EH (cell line): ENCODE measurements at places on chromosomes 3 and 15.

DNA sequence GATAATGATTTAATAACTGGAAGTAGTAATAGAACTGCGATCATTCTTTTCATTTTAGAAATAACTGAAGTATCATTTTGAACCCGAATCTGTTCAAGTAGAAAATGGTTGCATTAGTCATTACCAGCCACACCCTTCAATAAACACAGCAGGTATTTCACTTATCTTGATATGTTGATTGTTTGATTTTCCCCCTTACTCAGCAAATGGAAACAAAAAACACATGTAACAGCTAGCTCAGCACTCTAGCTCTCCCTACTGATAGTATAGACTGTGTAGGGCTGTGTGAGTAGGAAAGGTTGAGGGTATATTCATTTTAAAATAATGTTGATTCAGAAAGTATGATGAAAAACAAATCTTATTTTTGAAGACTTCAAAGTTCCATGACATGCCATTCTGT lies 1.1 kb upstream of the GPR149 start:
- DNase-seq = no peak

GRCh38 chr3:13792512-13793371 lies 87.1 kb downstream of the WNT7A start:
- DNase-seq = no peak

DNA sequence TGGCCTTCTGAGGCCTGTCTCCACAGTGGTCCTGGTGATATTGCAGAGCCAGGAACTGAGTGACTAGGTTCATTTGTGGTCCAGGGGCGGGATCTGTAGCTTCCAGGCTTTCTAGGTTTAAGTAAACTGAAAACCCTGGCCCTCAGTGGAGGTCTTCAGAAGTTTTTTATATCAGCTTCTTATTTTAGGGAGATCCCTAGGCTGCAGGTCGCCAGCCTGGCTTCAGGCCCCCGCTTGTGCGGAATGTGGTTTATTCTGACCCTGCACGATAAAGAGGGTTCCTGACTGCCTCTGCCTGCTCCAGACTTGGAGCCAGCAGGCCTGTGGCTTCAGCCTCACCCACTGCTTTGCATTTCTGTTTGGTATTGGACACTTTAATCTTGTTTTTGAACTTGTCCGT lies 133.9 kb upstream of the PLXNA1 start:
- DNase-seq = no peak

DNA sequence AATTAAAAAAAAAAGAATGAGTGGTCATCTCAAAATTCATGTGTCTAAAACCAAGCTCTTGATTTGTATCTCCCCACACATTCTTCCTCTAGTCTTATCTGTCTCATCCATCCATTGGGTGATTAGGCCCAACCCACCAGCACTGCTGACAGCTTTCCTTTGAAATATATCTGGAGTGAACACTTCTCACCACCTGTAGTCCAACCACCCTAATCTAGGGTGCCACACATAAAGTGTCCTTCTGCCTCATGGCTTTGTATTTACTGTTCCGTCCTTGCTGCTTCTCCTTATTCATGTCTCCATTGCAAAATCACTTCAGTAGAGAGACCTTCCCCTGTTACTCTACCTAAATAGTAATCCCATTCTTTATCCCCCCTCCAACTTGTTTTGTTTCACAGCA lies 82.4 kb upstream of the PTX3 start:
- no peak for DNase-seq

GRCh38 chr3:52524752-52525679 lies 8.6 kb downstream of the NT5DC2 start:
- DNase-seq = no peak

- peak; percentile 24 for DNase-seq
These were observed 45.6 kb downstream of the SST start for GRCh38 chr3:187624588-187624987.

DNA sequence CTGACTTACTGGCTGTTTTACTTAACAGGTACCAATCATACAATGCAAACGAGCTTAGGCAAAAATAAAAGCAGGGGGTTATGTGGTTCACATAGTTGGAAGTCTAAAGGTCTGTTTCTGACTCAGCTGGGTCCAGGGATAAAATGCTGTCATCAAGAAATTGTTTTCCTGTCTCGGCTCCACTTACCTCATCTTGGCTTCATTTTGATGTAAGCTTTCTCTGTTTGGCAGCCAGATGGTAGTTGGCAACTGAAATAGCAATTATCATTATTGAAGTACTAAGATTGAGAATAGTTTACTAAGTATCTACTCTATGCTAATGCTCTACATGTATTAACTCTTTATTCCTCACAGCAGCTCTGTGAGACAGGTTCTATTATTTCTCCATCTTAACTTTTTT lies 36.8 kb upstream of the CNTN3 start:
- no peak for DNase-seq

DNA sequence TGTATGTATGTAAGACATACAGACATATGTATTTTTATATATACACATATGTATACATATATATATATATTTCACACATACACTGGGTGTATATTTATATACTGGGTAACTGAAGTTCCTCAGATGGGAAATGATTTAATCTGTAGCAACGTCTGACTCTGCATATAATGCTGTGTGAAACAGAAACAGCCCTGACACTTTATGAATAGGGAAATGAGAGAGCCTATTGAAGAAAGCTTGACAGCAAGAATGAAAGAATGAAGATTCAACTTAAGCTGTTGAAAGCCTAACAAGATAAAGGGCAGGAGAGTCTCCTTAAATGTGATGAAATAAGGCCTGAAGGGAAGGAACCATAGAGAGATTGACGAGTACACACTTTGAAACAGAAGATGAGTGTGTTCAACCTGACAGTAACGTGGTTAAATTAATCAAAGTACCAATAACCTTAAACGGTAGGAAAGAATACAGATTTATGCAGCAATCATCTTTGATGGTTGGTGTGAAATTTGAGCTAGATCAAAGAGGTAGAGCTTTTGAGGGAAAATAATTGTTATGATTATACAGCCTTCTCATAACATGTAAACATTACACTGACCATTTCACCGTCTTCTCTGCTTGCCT lies 169.9 kb downstream of the MECOM start:
- no peak for DNase-seq

GRCh38 chr15:100114100-100114499 lies 227.7 kb downstream of the ADAMTS17 start:
- DNase-seq = peak; percentile 59

DNA sequence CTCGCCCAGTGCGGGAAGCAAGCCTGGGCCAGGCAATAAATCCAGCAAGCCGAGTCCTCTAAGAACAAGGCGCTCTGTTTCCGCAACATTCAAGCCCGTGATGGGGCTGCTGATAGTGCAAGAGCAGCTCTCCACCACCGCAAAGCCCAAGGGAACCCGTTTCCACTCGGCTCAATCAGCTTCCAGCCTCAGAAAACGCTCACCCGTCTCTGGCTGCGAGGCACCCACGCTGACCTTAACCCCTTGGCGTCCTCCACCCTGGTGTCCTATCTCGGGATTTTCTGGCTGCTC lies 17.8 kb downstream of the SPATA12 start:
- peak; percentile 25 for DNase-seq

DNA sequence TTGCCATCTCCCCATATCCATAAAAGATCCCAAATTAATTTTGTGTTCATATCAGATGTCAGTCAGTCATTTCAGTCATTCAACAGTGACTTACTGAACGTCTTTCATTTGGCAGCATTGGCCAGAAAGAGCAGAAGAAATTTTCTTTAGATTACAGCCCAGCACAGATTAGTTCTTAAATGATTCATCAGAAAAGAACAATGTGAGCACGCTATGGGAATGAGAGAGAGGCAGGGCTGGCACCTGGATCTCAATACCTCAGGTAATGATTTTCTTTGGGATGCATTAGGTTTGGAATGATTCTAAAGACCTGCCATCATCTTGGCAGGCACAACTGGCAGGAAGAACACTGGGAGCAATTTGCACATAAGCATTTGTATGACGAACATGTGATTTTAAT lies 41.6 kb downstream of the FBN1 start:
- DNase-seq = no peak

DNA sequence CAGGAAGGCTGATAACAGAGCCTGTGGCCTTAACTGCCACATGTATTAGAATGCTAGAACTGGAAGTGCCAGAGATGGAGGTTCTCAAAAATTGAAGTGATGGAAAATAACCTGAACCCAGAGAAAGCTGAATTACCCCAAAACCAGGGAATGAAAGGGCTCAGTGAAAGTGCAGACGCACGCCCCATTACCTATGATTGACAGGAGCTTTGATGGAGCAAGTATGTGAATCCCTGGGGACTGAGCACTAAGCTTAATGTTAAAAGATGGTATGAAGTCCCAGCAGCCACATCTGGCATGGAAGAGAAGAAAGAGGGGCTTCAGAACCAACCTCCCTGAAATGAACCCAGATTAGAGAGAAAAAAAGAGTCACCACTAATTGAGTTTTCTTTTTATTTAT lies 118.4 kb upstream of the FHIT start:
- no peak for DNase-seq

DNA sequence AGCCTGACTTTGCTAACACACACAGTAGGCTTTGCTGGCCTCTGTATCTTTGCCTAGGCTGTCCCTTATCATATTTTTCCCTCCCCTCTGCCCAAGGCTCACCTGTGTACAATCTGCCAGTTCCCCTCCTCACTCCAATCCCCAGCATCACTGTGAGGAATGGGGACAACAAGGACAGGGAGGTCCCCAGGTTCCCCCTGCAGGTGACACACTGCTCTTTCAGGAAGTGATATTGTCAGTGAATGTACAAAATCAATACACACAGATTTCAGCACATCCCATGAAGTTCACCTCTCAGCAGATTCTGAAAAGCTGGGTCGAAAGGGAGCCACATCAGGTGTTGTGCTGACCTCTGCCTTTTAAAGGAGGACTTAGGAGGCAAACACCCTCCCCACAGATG lies 177.5 kb downstream of the RAB11A start:
- DNase-seq = no peak

- DNase-seq = peak; percentile 44
These were observed at the start of gene PAQR5 for GRCh38 chr15:69298697-69299441. Gene PAQR5 (plus strand): TSS chr15:69298912. CDS start chr15:69360081, 61,169 bp downstream.

GRCh38 chr3:105448338-105448982 lies 81.8 kb downstream of the ALCAM start:
- DNase-seq = peak; percentile 40

DNA sequence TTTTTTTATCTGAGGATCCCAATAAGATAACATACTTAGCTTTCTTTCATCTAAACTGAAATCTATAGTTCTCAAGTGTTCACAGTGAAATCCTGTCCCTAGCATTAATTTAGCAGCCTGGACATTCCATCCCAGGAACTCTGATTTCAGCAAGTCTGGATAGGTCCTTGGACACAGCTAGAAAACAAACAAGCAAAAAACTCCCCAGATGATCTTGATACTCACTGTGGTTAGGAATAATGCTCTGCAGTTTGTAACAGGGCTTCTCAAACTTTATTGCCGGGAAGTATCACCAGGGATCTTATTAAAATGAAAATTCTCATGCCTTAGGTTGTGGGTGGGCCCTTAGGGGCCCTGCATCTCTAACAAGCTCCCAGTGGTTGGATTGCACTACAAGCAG lies 24.3 kb downstream of the THBS1 start:
- DNase-seq = peak; percentile 41

DNA sequence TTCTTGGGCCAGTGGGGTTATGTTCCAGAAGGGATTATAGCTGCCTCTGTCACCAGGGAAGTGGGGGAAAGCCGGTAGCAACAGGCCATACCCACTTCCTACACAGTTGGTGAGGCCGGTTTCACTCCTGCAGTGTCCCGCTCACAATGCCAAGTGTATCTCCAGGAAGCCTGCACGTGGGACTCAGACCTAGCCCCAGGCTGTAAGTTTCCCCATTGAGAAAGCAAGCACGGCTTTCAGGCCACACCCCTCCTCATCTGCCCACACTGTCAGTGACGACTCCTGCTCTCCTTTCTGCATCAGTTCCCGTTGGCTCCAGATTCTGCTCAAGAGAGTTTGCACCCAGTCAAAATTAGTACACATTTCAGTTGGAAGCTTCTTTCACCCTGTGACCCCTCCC lies 51.6 kb upstream of the CPOX start:
- peak; percentile 1 for DNase-seq

DNA sequence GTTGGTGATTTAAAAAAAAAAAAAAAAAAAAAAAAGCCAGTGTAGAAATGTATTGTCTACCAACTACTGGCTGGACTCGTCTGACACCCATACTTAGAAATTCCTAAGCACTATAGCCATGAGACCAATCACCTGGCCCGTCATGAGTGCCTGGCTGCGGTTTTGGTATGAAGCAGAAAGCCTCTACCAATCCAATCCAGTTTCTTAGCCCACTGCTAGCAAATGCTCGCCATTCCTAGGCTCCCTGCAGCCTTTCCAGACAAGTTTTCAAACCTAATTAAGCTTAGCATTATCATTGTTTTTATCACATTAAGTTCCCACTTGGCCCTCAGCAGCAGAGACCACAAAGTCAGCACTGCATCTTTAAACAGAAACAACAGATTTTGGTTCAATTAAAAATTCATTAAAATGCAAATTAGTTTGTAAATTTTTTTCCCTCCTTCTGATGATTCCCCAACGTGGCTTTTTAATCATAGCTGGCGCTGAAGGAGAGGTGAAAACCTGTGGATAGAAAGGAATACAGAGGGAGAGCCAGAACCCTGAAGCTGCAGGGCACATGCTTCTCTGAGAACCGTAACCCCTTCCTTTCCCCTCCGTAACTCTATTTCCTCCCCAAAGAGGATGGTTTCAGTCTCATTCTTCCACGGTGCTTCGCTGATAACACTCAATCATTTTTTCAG lies 32.2 kb upstream of the ST8SIA2 start:
- no peak for DNase-seq

GRCh38 chr15:96213045-96213444 lies 117.5 kb upstream of the NR2F2 start:
- no peak for DNase-seq

GRCh38 chr3:41075975-41076374 lies 123.3 kb upstream of the CTNNB1 start:
- DNase-seq = peak; percentile 1

DNA sequence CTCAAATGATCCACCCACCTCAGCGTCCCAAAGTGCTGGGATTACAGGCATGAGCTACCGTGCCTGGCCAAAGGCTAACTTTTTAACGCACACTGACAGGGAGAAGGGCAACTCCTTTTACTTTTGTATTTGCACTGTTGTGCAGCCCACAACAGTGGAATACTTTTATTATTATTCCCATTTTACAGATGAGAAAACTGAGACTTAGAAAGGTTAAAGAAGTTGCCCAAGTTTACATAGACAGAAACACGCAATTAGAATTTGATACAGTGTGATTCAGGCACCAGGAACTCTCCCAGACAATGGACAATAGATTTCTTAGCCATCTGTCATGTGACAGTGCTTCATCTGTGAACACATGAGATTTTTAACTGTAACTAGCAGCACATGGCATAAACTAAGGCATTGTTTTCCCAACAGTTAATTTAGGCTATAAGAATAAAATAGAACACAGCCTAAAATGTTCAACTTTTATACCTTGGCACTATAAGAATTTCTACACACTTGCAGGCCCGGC lies 18.8 kb downstream of the STAG1 start:
- DNase-seq = peak; percentile 30

DNA sequence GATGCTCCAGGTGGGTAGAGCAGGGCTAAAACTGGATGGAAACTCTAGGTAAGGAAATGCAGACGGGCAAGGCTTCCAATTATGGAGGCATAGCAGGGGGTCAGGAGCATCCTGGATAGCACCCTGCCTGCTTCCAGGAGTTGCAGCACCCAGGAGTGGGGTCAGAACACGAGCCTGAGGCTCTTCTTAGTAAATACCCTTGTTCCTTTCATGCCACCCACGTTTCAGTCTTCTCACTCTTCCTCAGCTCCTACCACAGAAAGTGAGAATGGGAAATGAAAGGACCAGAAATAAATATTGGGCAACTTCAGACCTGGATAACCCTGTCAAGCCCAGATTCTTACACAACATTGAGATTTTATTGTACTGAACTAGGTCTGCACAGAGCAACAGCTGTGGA lies 16.4 kb downstream of the CCR1 start:
- DNase-seq = no peak
